ENCODE measurements at places on chromosomes 13 and 19.

DNA sequence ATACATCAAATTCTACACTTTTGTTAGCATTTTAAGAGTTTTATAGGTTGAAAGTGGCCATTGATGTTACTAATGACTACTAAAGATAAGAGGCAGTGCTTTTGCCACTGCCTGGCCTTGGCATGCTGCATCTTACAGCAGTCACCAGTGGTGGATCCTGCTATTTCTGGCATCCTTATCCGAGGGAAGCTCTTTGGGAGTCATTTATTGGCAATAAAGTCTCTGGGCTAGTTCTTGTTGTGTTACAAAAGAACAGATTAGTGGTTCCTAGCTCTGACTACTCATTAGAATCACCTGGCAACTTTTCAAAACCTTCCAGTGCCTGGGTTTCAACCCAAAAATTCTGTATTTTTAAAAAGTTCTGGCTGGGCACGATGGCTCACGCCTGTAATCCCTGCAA is 94.5 kb downstream of the ZMYM2 start:
- no peak for DNase-seq

DNA sequence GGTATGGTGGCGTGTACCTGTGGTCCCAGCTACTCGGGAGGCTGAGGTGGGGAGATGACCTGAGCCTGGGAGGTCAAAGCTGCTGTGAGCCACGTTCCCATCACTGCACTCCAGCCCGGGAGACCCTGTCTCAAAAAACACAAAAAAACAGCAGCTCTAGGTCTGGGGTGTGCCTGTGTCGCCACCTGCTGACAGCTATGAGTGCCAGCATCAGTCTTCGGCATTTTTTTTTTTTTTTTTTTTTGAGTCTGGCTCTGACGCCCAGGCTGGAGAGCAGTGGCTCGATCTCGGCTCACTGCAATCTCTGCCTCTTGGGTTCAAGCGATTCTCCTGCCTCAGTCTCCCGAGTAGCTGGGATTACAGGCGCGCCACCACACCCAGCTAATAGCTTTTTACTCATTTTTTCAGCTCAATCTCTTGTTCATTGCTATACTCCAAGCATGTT is 10.1 kb downstream of the AP2S1 start:
- DNase-seq, result peak; percentile 71

GRCh38 chr13:32300406-32300805 is 14.8 kb downstream of the ZAR1L start:
- no peak for DNase-seq

GRCh38 chr13:50650592-50651504 is 192.6 kb downstream of the DLEU7 start:
- DNase-seq, result peak; percentile 54

DNA sequence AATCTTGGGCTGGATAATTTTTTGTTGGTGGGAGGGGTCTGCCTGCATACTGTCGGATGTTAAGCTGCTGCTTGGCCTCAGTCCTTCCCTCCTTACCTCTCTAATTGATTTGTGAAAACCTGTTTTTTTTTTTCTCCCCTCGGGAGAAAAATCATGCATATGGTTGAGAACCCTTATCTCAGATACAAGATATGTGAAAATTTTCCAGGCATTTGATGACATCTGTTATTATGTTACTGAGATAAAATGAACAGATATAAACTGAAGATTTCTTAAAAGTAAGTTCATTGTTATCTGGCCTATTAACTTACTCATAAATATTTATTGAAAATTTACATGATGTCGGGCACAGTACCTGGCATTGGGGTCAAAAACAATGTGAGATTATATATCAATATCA is 1375.7 kb downstream of the PCDH9 start:
- DNase-seq, result no peak

DNA sequence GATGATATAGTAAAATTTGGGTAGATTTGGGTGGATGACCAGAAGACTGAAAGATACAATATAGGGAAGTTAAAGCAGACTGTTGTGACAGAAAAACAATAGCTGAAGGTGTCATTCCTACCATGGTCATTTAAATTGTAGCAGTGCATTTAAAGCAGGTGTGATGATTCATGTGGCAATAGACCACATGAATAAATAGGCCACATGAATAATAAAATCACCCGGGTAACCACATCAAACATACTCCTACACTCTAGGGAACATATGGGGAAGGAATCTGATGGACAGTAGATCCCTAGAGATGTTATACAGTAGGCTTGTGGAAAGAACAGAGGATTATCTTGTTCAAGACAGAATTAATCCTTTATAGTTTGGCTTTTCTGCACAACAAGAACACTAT is 392.6 kb downstream of the SLITRK5 start:
- DNase-seq, result no peak

GRCh38 chr19:55452749-55453346 is 8.6 kb downstream of the ISOC2 start:
- peak; percentile 85 for DNase-seq

GRCh38 chr19:43720936-43721335 is 5.1 kb downstream of the IRGC start:
- DNase-seq, result no peak

GRCh38 chr19:50795664-50796073 is 5.5 kb downstream of the ACP4 start:
- no peak for DNase-seq

DNA sequence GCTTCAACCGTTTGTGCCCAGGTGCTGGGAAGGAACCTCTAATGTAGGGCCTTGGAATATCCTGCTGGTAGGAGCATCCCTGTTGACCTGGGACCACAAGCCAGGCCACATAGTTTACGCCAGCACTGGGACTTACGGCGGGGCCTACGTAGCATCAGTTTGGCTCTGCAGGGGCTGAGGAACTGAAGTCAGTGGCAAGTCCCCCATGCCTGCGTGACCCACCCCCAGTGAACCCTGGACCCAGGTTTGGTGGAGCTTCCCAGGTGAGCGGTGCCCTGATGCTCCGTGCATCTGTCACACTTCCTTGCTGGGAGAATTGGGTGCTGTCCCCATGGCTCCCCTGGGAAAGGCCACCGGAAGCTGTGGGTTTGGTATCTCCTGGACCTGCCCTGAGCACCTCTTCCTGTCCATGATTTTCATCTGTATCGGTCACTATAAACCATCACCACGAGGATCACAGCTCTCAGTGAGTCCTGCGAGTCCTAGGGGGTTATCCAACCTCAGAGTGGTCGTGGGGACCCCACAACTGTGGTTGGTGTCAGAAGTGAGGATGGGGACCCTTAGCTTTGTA is 9.9 kb downstream of the SIGLEC11 start:
- DNase-seq, result no peak

- no peak for DNase-seq
Measured at GRCh38 chr13:77898097-77898496, 20.5 kb downstream of the EDNRB start.

DNA sequence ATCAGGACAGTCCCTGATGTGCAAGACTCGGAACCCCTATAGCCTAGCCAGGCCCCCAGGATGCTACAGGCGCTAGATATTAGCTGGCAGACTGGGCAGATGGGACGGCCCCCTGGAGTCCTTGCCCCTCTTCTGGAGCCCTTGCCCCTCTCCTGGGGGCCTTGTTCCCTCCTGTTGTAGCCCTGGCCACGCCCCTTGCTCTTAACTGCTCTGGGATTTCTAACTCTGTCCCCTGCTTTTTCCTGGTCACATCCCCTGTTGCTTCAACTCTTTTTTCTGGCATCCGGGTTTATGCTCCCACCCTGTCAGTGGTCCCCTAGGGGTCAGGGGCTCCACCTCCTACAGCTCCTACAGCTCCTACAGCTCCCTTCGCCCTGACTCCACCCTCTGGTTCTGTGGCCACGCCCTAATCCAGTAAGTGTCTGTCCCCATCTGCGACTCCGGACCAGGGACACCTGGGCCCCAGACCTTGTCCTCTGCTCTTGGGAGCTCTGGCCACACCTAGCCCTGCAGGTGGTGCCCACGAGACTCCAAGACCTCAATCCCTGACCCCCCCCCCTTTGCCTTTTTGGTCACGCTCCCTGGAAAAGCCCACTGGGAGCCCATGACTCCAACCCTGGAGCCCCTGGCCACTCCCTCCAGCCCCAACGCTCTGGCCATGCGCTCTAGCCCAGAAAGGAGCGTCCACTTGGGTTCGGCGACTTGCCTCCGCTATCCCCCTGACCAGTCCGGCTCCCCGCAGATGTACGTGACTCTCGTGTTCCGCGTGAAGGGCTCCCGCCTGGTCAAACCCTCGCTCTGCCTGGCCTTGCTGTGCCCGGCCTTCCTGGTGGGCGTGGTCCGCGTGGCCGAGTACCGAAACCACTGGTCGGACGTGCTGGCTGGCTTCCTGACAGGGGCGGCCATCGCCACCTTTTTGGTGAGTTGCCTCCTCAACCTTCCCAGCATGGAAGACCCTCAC is 6.8 kb downstream of the PLPPR2 start:
- DNase-seq, result no peak

- DNase-seq, result no peak
Measured at GRCh38 chr13:113371061-113371460, 7.1 kb upstream of the GRTP1 start.

- DNase-seq, result no peak
Measured at GRCh38 chr13:75910591-75910990, 274.5 kb downstream of the LMO7 start.

GRCh38 chr13:55816976-55817601 is 1323.6 kb upstream of the PRR20A start:
- DNase-seq, result no peak

DNA sequence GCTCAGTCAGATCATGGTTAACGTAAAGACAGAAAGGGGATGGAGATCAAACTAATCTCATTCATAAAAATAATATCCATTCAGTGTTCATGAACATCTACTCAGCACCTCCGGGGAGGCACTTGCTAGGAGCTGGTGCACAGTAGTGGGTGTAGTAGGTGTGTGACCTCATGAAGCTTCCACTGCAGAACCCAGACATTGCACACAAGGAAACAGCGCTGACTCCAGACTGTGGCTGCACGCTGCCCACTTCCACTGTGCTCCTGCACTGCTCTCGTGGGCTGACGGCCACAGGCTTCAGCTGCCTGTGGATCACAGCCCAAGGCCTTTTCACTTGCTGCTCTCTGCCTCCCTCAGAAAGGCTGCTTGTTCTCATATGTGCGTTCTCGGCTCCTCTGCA is 214.4 kb upstream of the ZNF507 start:
- DNase-seq, result no peak

- no peak for DNase-seq
Measured at GRCh38 chr13:100409132-100409531, 179.5 kb downstream of the GGACT start.

- DNase-seq, result no peak
Measured at GRCh38 chr13:36973009-36973408, 26.1 kb downstream of the ALG5 start.

- no peak for DNase-seq
Measured at GRCh38 chr13:43326100-43326499, 302.7 kb downstream of the DNAJC15 start.

DNA sequence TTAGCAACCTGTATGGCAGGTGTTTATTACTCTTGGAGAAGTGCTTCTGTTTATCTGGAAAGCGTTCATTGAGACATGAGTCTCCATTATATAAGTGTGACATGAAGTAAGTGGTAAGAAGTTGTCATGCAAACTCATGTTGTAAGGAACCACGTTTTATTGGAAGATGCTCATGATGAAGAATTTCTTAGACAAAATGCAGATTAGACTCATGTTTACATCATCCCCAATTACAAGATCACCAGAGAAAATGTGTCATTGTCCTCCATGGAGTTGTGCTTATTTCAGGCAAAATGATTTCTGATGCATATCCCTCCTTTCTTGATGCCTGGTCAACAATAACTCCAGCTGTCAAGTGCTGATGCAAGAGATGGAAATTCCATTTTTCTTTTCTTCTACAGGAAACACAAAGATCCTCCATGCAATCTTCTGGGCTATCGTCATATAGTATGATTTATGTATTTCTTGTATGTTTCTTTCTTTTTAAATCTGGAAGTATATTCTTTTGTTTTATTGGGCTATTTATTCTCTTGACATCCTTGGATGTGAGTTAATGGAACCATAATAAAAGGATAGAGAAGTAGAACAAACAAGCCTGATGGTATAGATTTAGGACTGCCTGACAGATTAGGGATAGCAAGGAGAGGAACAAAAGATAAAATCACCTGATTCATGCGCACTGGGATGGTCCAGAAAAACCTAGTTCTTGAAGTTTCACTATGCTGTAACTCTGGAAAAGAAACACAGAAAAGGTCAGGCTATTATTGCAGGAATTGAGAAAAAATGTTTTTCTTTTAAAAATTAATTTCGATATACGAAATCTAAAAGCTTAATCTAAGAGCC is 50.7 kb upstream of the DIAPH3 start:
- DNase-seq, result no peak

GRCh38 chr19:43534816-43535761 is 2.1 kb downstream of the ZNF575 start:
- peak; percentile 47 for DNase-seq

GRCh38 chr19:47019431-47020041 is at the start of gene NPAS1:
Gene NPAS1, plus strand, starts transcription at chr19:47019837. Its CDS starts 1,211 bp downstream, at chr19:47021048.
- no peak for DNase-seq

DNA sequence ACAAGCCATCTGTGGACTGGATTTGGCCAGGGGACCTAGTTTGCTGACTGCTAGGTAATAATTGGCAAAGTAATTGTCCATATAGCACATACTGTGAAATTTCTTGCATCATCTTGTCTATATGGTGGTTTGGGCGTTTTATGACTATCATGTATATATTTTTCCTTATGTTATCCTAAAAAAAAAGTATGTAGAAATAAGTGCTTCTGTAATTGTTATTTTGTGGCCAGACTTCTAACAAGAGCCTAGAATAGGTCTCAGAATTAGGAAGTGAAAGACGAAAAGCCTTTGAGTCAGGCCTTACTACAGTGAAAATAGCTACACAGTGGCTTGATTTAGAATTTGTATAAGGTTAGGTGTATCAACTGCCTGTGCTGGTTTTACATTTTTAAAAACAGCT is 4.2 kb downstream of the FNDC3A start:
- DNase-seq, result no peak

GRCh38 chr19:29942404-29943261 is 594 bp downstream of the URI1 start:
- peak; percentile 76 for DNase-seq

GRCh38 chr13:57569986-57570385 is 61.6 kb upstream of the PCDH17 start:
- DNase-seq, result no peak

GRCh38 chr13:42859760-42860159 is 78.4 kb downstream of the FAM216B start:
- DNase-seq, result no peak

GRCh38 chr13:78998630-78999315 is 339.8 kb upstream of the OBI1 start:
- no peak for DNase-seq

- DNase-seq, result no peak
Measured at GRCh38 chr19:13613447-13613846, 107.2 kb upstream of the CACNA1A start.

- peak; percentile 80 for DNase-seq
Measured at GRCh38 chr13:24207841-24208667, 47.5 kb downstream of the SPATA13 start.

DNA sequence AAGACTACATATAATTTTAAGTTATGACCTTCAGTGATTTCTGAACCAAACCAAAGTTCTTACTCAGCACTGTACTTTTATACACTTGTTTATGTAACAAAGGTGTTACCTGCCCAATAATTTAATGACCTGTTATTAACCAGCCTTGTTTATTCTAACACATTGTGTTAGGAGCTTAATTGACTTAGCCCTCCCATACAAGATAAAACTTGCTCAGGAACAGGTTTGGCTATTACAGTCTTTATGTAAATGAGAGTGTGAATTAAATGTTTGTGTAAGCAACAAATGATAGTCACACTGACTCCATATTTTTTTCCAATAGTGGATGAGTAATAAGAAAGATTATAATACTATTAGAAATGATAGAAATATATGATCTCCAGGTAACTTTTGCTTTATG is 51.8 kb upstream of the MYCBP2 start:
- DNase-seq, result no peak

Measured in Daoy (cell line).